ENCODE measurements at places on chromosomes 4 and X.

DNA sequence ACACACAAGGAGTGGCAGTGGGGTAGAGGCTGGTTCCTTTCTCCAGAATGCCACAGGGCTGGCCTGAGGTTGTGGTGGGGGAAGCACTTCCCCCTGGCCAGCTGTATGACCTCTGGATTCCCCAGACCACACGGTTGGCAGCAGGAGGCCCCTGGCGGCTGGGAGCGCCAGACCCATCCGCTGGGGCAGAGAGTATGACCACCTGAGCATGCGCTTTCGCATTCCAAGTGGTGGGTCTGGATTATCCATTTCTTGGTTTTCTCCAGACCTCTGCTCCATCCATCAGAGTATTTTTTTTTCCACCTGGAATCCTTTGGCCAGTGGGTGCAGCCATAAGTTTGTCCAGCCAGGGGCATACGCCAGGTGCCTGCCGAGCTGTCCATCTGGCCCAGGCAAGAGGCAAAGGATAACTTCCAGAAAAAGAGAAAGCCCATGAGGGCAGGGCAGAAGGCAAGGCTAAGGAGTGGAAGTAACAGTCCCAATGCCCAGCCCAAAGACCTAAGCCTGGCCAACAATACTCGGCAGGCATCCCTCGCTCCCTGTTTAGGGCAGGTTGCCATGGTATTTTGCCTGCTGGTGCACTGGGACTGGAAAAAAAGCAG is 39.3 kb downstream of the NHSL2 start:
- no peak for DNase-seq

DNA sequence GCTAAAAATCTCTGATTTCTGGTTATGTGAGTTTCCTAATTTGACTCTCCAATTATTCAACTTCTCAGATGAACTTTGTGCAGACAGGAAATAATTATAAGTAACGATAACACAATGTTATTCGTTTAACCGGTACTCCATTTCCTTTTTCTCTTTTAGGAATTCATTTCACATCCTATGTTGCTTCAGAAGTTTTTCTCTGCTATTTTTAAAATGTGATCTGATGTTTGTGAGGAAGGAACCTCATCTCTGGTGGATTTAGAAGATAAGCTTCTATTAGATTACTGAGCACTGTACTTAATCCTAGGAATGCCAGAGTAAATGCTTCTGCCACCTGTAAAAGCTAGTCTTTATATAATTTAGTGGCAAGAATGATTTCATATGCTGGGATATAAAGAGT is 116.0 kb upstream of the ETNPPL start:
- no peak for DNase-seq

GRCh38 chr4:19002170-19002569 is 980.6 kb upstream of the LCORL start:
- no peak for DNase-seq

DNA sequence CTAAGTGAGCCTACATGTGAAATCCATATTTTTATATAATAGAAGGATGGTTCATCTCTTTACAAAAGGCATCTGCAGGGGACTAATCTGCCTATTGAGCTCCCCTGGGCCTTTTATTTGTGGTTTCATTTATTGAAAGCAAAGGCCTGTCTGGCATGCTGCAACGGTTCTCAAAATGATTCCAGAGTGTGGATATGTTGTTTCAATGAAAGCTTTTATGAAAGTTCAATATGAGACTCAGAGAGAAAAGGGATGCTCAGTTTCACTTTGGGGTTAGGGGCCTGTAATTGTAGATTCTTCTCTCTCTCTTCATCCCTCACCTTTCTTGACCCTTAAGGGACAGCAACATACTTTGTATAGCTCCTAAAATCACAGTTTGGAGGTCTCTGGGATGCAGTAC is 204.2 kb upstream of the CASK start:
- DNase-seq, result no peak

- DNase-seq, result no peak
Observed at GRCh38 chr4:78552389-78553042, 946 bp downstream of the ANXA3 start.

- DNase-seq, result no peak
Observed at GRCh38 chr4:20292739-20293138, 41.0 kb downstream of the SLIT2 start.

DNA sequence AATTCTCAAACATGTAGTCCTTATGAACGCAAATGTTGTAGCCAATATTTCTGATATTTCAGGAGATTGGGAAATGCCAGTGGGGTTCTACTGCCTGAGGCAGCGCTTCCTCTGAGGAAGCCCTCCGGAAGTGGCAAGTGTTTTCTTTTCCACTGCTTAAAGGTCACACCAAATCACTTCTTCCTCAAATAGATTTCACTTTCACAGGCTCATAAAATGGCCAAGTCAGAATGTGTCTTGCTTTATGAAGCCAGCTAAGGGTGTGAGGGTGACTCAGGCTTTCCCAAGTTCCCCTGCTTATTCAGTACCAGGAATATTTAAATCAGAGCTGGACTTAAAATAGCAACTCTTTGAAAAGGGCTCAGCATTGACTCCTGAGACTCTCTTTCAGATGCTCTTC is 514.2 kb upstream of the DIPK2B start:
- DNase-seq, result peak; percentile 71

DNA sequence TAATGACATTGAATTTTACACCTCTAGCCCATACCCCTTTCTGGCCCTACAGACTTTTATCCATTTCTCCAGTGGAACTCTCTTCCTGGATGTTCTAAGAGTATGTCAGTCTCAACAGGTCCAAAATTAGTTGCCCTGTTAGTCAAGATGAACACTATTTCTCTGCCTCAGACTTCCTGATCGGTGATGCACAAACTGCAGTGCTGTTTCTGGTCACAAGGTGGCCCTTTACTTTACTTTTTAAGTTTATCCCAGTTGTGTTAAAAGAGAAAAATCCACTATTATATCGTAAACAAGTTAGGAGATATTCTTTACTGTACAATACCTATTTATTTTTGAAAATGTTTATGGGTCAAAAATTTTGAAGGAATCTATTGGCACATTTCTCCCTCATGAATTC is 13.1 kb downstream of the TCEAL7 start:
- DNase-seq, result peak; percentile 39

- no peak for DNase-seq
Observed at GRCh38 chr4:96766359-96766758, 926.5 kb downstream of the PDHA2 start.

All from AG10803 (cell line).